Stimulated activated CD8-positive, alpha-beta memory T cell treated with anti-CD3 and anti-CD28 coated beads, Interleukin-15, amount 100 ng/mL, for 48 hours (primary cell): ENCODE measurements at places on chromosomes 6 and 20.

DNA sequence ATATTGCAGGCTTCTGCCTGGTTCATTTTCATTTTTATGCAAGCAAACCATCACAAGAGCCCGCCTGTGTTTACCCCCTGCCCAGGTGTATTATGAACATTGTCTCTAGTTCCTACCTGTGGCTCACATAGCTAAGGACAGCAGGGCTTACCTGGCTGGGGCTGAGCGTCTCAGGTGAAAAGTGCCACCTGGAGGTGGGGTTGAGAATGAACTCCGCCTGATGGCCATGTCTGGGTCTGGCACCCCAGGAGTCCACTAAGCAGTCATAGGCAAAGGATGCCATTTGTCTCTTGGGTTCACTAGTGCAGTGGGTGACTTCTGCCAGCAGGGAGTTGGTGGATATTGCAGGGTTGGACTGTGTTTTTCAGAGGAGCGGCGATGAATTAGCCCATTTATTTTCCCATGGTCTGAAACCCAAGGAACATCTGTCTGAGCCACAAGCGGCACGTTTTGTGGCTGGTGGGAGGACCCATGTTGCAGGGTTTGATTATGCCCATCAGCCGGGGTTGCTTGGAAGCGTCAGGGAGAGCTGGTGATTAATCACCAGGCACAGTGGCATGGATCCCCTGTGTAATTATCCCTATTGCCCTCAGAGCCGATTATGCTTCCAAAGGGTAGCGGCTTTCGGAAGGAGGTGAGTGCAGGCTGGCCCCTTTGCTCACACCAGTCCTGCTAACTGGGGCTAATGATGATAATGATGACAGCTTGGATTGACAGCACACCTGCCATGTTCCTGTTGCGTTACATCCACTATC is 92.1 kb downstream of the CDH26 start:
- DNase-seq = no peak

DNA sequence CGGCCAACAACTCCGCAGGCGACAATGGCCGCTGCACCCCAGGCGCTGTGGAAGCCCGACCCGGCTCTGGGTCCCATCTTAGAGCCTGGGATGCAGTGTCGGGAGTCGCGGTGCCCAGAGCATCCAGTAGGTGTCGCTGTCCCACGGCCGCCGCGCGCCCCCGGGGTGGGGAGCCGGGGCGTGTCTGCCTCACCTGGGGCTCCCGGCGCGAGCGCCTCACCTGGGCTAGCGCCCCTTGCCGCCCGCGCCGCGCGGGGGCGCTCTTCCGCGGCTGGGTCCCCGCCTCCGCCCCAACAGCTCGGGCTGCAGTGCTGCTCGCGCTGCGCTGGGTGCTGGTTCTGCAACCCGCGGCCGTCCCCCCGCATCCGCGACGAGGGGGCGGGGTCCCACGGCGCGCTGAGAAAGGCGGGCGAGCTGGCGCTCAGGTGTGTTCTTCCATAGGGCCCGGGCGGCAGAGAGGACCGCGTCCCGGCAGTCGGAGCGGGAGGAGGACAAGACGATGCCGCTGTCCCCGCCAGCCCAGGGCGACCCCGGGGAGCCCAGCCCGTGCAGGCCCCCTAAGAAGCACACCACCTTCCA is at the start of gene CRYBG1:
Gene CRYBG1, plus strand, starts transcription at position 308 of the 579 bp plus-strand sequence. Its CDS starts 192 bp downstream, at position 500.
- peak; percentile 56 for DNase-seq

DNA sequence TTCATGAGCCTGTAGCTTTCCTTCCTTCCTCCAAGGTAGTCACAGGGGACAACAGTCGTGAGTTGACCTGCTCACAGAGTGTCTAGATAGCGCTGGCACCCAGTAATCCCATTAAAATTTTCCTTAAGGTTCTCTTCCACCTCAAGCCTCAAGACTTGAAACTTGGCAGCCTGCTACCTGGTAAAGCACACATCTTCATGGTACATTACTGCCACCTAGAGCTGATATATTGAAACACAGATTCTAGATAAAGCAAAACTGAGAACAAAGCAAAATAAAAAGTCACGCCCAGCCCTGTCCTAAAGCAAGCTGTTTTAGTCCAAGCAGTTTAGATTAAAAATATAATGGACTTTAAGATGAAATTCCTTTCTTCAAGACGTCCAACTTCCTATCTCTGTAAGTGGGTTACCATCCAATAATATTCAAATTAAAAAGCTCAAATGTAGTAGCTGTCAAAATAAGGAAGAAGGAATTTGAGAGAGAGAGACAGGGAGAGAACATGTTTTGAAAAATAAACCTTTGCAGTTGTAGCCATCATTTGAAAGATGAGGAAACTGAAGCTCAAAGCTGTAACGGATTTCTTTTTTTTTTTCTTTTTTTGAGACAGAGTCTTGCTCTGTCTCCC is 50.7 kb upstream of the CD83 start:
- no peak for DNase-seq

DNA sequence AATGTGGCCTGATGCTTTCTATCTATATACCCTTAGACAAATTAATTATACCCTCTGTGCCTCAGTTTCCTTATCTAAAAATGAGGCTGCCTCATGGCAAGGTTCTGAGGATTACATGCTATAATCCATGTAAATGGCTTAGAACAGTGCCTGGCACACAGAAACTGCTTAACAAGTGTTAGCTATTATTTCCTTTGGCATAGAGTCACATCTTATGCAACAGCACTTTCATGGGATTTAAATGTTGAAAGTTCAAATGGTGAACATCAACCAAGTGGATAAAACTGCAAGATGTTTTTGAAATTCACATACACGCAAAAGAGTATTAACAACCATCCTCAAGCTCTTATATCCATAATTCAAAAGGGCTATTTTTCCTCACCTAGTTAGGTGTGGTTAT is 202.8 kb upstream of the JAG1 start:
- no peak for DNase-seq

GRCh38 chr20:46368902-46369268 is 37.5 kb downstream of the ELMO2 start:
- no peak for DNase-seq

DNA sequence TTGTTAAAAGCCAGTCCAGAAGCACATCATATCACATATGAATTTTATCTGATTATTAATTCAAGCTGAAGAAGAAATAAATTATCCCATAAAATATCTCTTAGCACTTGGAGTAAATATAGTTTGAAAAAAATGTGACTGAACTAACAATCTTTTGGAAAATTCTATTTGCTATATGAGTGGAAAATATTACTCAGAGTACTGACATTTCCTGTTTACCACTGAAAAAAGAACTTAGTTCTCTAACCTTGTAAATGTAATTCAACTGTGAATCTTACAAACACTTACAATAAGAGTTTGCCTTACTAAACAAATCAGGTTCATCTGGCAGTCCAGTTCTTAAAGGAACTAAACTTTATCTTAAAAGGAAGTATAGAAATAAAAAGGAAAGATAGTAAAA is 44.2 kb downstream of the MOXD1 start:
- DNase-seq = no peak
